ENCODE measurements at places on chromosomes 12 and 14.

DNA sequence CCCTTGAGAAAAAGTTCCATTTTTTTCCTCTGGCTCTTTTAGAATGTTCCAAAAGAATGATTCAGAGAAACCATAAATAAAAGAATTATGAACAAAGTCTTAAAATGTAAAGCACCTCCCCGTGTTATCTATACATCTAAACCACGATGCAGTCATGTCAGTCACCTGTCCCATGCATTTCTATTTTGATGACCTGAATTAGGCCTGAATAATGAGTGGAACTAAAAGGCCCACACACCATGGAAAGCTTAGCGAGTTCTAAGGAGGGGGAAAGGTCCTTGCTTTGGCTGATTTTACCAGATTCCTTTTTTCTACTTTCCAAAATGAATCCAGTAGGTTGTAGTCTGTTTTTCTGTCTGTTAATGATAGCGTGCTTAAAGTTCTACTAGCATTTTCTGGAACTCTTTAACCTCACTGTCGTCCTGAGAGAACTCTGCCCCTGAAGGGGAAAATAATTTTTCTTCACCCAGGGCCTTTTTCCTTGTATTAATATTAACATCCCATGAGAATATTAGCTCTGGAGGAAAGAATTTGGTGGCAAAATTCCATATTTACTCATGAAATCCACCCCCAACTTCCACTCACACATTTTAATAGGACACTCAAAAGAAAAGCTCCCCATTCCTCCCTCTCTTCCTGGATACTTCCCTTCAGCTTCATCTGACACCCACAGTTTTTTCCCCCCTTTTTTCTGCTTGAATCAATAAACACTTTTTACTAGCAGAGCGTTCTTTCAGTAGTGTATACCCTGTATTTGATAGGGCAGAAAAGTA is 266.3 kb upstream of the DIO2 start:
- DNase-seq: no peak

- no peak for DNase-seq
Observed at GRCh38 chr12:16833376-16834015, 227.5 kb upstream of the LMO3 start.

DNA sequence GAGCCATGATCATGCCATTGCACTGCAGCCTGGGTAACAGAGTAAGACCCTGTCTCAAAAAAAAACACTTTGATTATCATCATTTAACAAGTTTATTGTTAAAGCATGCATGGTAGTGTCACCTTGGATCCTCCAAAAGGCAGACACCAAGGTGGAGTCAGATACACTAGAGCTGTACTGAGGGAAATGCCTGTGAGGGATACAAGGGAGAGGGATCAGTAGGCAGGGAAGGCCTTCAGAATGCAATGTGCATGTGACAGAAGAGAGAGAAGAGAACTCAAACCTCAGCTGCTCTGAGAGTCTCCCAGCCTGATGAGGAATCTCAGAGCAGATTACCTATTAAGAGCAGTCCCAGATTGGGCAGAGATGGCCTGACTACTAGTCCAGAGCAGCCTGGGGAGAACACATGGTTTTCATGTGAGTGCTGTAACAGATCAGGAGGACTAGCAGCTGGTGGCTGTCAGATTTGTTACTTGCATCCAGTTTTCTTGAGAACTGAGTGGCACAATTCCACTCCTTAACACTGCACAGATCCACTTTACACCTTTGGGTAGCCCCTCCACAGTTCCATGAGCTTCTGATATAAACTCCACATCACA is 38.0 kb upstream of the A2ML1 start:
- no peak for DNase-seq

DNA sequence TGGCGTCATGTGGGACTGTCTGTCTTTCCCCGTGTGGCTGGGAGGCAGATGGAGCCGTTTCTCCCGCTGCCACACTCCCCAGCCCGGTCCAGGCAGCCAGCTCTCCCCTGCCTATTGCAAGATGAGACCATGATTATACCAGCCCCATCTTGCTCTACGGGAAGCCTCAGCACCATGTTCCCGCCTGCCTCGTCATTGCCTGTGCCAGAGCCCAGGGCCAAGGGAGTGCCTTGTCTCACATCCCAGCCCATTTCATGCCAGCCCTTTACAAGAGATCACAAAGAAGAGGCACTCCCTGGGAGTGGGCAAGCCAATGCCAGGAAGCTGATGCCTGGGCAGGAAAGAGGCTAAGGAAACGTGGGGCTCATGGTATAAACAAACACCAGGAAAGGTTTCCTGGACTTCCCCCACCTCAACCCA is 23.9 kb downstream of the GPR68 start:
- DNase-seq: no peak

DNA sequence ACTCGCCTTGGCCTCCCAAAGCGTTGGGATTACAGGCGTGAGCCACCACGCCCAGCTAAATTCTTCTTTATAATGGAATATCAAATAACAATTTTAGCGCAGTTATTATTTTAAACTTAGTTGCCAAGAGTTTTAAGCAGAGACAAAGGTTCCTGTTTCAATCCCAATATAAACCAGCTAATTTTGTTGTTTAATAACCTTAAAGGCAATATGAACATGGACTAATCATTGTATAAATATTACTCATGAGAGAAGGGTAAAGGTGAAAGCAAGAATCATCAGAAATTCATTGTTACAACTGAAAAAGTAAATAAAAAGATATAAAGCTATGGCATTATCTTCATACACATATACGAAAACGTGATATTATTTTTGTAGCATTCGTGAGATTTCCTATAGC is 8.2 kb downstream of the DTD2 start:
- DNase-seq: no peak

DNA sequence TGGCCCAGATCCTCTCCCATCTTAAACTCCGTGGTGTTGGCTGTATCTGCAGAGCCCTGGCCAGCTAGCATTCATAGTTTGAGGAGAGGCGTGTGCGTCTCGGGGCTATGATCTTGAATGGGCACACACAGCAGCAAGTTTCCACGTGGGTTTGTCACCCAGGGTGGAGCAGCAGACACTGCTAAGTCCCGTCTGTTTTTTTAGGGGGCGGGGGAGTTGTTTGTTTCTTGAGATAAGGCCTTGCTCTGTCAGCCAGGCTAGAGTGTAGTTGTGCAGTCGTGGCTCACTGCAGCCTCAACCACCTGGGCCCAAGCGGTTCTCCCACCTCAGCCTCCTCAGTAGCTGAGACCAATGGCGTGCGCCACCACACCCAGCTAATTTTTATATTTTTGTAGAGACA is 20.1 kb upstream of the TEX22 start:
- DNase-seq: no peak

DNA sequence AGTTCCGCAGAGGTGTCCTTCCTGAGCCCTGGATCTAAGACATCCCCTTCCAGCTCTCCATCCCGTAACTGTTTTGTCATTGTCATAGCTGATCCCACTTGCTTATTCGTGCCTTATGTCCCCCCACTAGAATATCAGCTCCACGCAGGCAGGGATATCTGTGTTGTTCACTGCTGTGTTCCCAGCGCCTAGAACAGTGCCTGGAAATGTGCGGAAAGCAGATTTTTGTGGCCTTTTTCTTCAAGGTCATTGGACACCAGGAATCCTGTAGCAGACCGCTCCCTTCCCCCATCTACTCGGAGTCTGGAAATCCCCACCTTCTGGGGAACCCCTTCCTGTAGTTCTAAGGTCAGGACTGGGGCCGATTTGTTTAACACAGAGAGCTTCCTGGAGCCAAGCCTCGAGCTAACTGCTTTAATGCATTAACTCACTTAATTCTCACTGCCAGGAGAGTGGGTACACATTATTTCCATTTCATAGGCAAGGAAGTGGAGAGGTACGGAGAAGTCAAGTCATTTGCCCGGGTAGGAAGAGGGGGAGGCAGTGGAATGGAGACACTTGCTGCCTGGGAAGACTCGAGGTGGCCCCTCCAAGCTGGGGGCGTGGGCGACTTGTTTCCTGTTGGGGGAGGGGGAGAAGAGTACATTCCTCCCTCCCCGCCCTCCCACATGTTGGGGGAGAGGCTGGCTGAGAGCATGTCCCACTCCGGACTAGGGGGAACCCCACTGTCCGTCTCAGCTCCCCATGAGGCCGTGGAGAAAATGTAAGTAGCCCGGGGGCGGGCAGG is 1.2 kb upstream of the SH2B3 start:
- DNase-seq: no peak

GRCh38 chr14:69532561-69533340 is 41.9 kb downstream of the CCDC177 start:
- no peak for DNase-seq

DNA sequence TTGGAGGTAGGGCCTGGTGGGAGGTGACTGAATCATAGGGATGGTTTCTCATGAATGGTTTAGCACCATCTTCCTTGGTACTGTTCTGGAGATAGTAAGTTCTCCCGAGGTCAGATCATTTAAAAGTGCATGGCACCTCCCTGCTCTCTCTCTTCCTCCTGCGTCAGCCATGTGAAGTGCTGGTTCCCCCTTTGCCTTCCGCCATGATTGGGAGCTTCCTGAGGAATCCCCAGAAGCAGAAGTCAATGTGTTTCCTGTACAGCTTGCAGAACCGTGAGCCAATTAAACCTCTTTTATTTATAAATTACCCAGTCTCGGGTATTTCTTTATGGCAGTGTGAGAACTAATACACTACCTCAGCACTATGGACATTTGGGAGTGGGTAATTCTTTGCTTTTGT is 4.8 kb upstream of the LGMN start:
- no peak for DNase-seq

DNA sequence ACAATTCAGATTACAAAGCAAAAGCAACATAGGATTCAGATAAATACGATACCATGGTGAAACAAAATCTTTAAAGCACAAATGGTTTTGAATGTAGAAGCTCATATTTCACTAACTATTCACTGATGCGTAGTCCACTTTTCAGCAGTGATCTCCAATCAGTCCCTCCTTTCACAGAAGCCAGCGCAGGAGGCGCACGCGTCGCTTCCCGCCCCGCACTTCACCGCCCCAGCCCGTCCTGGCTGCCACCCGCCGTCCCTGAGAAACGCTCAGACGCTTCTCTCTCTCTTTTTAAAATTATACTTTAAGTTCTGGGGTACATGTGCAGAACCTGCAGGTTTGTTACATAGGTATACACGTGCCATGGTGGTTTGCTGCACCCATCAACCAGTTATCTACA is 19.8 kb upstream of the CHFR start:
- DNase-seq: no peak

DNA sequence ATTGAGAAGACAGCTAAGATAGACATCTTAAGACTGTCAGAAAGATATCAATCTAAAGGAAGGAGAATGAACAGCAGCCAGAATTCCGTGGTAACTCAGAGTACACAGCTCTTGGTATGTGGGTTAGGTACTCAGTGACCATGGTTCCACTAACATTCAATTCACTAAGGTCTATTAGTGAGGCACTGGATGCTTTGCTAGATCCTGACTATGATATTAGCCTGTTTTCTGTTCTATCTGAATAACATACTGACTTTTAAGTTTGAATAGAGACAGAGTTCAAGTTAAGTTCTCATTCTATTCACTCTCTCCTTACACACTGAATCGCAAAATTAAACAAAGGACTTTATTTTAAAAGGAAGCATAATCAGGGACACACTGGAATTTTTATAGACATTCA is 106.4 kb downstream of the PRKD1 start:
- no peak for DNase-seq

- no peak for DNase-seq
Observed at GRCh38 chr14:92513204-92513965, at the start of gene RIN3. RIN3 (plus strand) TSS chr14:92513781; CDS start chr14:92513933, 152 bp downstream.

- no peak for DNase-seq
Observed at GRCh38 chr12:67370979-67371378, 101.8 kb downstream of the CAND1 start.

GRCh38 chr12:112116232-112117060 is 7.9 kb upstream of the NAA25 start:
- DNase-seq: peak; percentile 28

GRCh38 chr14:44795725-44796124 is 166.0 kb downstream of the KLHL28 start:
- DNase-seq: no peak

DNA sequence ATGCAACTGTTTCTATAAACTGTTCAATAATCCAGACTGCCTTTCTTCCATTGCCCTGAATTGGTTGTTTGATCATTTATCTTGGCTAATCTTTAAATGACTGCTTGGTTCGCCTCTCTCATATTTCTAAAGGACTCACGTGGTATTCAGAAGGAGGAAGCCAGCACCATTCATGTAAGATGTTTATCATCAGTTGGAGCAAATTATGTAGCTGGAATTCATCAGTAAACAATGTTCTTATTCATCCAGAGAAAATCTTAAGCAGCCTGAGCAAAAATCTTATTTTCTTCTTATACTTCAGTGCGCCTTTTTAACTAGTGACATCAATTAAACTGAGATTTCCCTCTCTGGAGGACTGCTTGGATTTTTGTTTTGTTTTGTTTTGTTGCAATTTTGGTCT is 538.7 kb upstream of the TMEM132C start:
- no peak for DNase-seq

DNA sequence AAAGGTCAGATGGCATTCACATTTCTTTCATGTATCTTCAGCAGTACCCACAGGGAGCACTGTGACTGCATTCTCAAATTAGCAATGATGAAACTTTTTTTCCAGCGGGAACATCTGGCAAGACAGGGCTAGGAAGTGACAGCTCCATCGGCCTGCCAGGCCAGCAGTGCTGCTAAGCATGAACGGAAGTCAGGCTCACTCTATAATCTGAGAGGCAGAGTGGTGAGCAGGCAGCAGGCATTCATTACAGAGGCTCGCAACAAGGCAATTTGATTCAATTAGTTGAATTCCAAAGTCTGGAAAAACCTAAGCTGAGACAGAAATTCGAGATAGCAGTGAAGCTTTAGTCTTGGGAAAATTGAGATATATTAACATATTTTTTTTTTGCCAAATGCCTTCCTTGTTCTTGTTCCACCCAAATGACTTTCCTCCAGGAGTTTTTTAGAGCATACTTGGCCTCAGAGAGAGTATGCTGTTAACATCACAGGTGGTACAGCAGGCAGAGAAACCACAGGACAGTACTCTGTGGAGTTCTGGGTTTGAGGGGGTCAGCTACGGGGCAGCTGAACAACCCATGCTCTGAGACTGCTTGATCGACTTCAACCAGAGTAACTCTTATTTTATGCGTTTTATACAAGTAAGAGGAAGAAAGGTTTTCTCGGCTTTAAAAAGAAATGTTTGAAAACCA is 414.9 kb downstream of the APAF1 start:
- no peak for DNase-seq

GRCh38 chr14:104634886-104635570 is 30.5 kb upstream of the TMEM179 start:
- no peak for DNase-seq

GRCh38 chr14:64705381-64706118 is 1.3 kb downstream of the PLEKHG3 start:
- DNase-seq: no peak

- DNase-seq: no peak
Observed at GRCh38 chr14:102652194-102652593, 59.7 kb downstream of the RCOR1 start.

DNA sequence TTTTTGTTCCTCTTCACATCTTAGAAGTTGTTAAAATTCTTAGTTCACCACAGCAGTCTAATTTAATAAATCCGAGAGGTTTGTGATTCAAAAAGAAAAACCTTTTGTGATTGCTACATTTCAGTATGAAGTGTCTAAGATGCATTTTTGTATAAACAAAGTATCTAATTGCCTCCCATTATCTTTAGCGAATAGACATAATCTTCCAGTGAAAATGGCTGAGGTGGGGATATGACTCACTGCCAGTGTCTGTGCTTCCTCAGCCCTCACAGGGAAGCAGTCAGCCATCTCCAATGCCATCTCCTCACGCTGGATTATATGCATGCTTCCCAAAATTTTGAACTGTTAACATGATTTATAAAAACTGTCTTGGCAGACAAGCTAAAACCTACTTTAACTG is 7.6 kb downstream of the GCH1 start:
- no peak for DNase-seq

Measured in NCI-H187 treated with DMSO at 0.1 percent for 48 hours (cell line).